ENCODE measurements at places on chromosomes 2 and 18. TPM values are rescaled to one million over a fixed set of nuclear protein-coding genes. Genes with fewer than 3 reads are reported as not detected.

DNA sequence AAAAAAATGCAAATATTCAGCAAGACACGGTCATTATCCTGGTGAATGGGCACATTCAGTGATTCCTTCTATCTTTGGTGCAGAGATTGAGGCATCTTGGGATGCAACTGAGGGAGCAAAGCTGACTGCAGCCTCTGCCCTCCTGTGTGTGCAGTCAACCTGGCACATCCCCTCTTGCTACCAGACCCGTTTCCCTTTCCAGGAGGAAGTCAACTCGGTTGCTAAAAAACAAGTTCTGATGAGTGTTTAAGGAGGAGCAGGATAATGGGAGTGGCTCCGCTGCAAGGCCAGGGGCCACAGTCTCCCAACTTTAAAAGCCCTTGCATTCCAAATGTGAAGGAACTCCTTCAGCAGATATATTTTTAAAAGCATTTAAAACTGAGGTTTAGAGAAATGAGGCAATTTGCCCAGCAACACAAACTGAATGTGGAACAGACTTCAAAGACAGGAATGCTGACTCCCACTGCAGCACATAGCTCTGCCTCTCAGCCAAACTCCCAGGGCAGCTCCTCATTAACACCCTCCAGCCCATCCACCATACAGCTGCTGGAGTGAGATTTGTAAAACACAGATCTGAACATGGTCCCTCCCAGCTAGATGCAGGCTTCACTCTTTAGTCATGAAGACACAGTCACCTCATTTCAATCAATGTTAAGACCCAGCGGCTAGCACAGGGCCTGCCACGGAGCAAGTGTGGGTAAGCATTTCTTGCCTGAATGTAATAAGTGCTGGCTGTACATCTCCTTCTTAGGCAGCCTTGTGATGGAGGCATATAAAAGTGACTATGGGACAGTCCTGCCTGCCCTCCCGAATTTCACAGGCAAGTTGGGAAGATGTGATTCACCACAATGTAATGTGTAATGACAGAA lies 54.3 kb downstream of the VSNL1 start:
- no peak for DNase-seq

DNA sequence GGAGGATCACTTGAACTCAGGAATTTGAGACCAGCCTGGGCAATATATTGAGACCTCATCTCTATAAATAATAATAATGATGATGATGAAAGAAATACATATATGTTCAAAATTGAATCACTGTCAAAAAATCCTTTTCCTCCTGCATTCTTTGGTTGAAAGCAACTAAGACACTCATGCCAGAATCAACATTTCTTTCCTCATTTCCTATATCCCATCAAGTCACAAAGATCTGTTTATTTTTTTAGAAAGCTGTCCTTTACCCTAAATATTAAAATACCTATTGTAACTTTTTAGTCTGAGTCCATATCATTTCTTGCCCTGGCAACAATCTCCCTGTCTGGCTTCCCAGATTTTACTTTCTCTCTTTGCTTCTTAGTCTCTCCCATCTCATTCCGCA lies 31.8 kb upstream of the PPP4R3B start:
- DNase-seq: no peak

DNA sequence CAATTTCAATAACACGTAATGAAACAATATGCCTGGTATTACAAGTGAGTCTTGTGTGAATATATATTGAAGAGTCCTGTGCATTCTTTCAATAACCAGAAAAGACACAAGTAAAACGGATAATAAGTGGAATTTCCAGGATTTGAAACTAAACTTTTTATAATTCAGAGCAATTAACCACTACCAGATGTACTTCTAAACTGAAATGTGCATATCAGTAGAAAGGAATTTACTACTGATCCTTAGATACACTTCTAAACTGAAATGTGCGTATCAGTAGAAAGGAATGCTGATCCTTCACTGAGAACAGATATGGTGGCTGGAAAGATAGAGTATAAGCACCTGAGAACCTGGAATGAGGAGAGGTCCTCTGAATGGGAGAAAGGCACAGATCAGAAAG lies 470.9 kb upstream of the SPHKAP start:
- DNase-seq: no peak

GRCh38 chr2:188601927-188602326 lies 310.3 kb downstream of the GULP1 start:
- no peak for DNase-seq

GRCh38 chr2:162382278-162382677 lies 38.3 kb downstream of the GCA start:
- DNase-seq: no peak

GRCh38 chr18:8139891-8140406 lies 469.3 kb upstream of the RAB12 start:
- no peak for DNase-seq

DNA sequence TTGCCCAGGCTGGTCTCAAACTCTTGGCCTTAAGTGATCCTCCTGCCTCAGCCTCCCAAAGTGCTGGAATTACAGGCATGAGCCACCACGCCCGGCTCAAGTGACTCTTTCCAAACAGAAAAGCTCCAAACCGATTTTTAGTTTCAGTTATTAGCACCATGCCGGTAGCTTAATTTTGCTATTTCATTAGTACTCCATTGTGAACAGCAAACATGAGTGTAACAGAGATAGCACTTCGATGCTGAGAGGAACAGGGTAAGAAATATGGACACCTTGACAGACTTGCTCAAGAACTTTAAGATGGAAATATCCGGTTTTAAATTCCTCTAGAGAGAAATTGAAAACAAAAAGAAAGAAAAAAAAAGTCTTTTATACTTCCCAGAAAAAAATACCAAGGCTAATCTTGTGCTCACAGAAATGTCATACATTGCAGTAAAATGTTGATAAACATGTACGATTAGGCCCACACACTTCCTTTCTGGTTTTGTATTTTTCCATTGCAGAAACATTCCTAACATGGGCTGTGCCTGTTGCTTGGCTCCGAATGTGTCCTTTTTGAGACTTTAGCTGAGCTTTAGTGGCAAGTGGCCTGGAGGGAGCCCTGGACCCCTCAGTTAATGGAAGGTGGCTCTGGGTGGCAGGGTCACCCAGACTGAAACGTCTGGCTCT lies 18.3 kb downstream of the FHL2 start:
- no peak for DNase-seq

DNA sequence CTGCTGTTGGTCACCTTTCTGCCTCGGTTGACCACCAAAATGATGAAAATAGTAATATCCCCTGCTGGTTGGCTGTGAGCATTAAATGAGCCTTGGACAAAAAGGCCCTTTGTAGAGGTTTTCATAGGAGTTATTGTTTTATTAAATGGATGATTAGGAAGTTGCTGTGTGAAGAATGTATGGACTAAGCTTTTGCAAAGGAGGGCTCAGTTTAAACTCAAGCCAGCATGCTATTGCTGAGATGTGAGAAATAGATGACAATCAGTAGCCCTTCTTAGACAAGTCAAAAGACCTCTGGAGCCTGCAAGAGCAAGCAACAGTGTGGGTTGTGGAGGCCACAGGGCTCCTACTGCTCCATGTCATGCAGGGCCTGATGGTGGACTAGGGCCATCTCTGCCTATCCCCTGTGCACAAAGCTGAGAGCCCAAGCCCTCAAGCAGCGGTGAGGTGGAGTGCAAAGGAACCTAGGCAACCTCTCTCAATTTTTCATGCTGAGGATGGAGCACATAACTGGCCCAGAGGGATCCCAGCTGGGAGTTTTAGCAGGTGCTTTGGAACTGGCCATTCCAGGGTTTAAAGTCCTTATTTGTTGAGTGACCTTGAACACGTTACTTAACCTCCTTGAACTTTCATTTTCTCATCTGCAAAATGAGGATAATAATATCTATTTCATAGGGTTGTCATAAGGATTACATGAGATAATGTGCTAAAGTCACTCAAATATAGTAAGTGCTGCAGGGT lies 37.1 kb downstream of the FOSL2 start:
- no peak for DNase-seq

DNA sequence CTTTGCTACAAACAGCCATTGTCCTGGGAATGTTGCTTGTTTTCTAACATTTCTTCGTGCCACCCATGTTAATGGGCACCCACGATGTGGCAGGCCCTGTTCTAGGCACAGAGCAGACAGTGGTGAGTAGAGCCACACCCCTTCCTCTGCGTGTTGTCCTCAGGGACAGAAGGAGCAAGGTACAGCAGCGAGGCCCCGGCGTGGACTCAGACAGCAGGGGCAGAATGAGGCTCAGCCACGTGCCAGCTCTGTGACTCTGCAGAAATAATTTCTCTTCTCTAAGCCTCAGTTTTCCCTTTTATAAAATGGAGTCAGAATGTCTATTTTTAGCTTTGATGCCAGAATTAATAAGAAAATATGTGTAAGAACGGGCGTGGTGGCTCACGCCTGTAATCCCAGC lies 401.7 kb downstream of the TSN start:
- no peak for DNase-seq

DNA sequence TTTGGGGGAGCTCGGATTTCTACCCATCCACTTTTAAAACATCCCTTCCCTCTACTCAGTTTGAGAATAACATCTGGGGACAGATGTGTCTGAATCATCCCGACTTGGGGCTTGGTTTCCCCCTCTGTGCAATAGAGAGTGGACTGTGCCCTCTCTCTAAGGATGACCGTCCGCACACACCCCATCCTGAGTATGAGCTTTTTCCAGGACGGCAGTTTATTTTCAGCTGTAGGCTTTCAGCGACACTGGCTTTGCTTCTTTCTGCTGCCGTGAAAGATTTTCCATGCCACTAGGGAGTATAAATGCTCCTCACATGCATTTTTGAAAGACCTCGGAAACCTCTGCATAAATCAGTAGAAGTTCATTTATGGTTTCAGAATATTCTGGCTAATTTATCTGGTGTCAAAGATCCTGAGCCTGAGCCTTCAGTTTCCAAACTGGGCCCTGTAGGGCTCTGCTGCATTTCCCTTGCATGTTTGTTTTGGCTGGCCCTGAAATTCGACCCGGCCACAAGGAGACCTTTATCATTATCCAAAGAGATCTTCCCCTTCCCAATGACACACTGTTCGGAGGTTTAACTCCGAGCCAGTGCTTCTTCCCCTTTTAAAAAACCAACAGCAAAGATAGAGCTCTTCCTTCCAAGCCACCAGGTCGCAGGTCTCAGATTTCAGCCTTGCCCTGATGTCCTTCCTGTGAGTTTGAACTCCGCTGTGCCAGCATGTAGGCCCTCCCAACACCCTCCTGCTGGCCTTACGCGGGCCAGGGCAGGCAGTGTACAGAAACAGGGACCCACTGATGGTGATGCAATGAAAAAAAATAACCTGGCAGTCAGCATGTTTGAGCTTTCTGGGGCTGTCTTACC lies 53.3 kb downstream of the FECH start:
- no peak for DNase-seq

Gene TCF23
- not detected for total RNA-seq

Gene OTOS
- not detected for total RNA-seq

Gene MORN2
- 3.0 TPM for total RNA-seq

Gene SCN9A
- 0.12 TPM for total RNA-seq

Gene GPR55
- 6.8 TPM for total RNA-seq
